ENCODE measurements at places on chromosomes 3 and 15.

DNA sequence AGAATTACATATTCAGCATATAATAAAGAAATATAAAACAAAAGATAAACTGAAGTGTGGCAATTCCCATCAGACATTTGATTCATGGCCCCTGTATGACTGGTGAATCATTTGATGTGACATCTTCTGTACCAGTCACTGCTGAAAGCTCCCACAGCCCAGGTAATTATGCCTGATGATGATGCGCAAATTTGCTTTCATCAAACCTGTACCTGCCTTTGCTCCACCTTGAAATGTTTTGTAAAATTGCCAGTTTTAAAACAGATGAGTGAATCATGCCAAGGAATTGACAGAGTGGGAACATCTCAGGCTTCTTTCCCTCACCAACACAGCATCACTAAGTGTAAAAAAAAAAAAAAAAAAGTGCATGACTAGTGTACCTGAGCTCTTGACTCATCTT, 66.5 kb upstream of the EIF1B start:
- DNase-seq: no peak

GRCh38 chr15:70420948-70421482, 323.3 kb upstream of the TLE3 start:
- no peak for DNase-seq

DNA sequence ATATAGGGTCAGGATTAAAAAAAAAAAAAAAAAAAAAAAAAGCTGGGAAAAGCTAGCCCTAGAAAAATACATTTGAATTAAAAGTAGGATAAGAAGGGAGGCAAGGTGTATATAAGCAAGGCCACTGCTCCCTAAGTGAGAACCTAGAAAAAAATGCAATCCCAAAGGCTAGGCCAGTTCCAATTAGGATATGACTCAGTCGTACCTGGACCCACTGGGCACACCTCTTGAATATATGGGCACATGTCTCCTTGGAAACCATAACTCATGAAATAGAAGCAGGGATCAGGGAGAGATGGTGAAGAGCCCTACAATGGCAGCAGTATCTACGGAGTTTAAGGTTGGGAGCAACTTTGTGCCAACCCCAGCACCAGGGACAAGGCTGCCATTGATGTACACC, 314.1 kb upstream of the IL12A start:
- DNase-seq: no peak

- peak; percentile 64 for DNase-seq
Measured at GRCh38 chr15:67085237-67085817, 19.9 kb downstream of the SMAD3 start.

GRCh38 chr15:78100886-78101285, 8.5 kb downstream of the SH2D7 start:
- no peak for DNase-seq
